ENCODE measurements at places on chromosomes 1 and 21.

DNA sequence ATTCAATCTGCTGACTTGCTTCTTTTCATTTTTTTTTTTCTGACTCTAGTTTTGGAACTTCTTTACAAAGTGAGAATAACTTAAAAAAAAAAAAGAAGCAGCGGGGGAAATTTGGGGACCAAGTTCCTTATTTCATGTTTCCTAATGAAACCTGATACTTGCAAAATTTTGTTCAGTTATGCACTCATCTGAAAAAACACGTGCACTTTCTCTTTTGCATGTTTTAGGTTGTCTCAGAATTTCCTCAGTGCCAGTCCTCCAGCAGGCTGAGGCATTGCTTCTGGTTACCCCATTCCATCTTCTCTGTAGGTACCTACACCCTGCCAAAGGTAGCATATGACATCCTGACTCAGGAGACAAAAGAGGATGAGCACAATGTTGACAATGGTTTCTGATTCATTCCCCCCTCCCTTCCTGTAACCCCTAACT lies 299.7 kb downstream of the GRIK1 start:
- DNase-seq: no peak

GRCh38 chr1:232921381-232921780 lies 29.0 kb upstream of the NTPCR start:
- DNase-seq: no peak

GRCh38 chr1:86823386-86823785 lies 90.5 kb downstream of the SELENOF start:
- DNase-seq: no peak

- DNase-seq: no peak
Measured at GRCh38 chr1:227938911-227939790, 8.6 kb downstream of the WNT9A start.

- no peak for DNase-seq
Measured at GRCh38 chr21:27371975-27372331, 405.1 kb upstream of the ADAMTS5 start.

DNA sequence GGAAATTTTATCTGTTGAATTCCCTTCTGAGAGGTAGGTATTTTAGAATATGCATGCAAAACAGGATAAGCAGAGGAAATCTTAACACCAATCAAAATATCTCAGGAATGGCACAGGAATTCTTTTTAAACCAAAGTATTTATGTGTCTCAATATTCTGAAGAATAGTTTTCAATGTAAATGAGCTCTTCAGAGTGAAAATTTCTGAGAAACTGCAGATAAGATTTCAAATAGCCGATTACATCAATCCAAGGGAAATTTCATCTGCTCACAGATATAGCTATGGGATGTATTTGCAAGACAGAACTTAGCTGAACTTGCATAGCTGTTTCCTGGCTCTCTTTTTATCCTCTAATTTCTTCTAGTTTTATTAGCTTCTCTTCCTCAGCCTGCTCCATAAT lies 209.5 kb downstream of the GRIK1 start:
- no peak for DNase-seq

GRCh38 chr1:225635649-225636048 lies 17.3 kb downstream of the ENAH start:
- no peak for DNase-seq
